ENCODE measurements at places on chromosomes 5 and 9. TPM values are rescaled to one million over a fixed set of nuclear protein-coding genes. Genes with fewer than 3 reads are reported as not detected.

EQTN gene
- total RNA-seq = 0.73 TPM

DNA sequence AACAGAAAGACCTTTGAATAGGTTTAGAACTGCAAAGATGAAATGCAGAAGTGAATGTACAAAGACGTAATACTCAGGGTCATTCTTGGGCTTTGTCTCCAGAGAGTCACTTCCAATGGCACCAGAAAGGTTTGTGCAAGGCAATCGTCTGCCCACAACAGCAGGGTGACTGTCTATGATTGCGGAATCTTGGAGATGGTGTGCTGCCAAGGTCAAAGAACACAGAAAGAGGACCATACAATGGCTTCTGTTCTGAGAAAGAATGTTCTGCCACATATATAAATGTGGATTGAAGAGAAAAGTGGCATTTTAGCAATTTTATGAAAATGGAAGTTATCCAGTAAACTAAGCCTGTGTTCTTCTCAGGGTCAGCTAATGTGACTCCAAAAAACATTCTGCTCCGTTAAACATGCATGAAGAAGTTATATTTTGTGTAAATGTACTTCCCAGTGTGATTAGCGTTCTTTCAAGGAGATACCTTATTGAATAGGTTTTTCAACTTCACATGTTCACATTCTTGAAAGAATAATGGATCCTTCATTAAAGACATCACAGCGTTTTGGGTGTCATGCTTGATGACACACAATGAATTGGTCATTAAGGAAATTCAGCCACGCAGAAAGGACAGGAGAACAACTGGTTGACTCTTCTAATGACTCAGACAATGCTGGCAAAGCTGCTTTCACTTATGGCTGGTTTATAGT lies 73.4 kb upstream of the CDH6 start:
- H3K4me1 ChIP-seq = no peaks in the 10 kb centered on the region
- no peak for DNase-seq
- no peaks in the 10 kb centered on the region for H3K27me3 ChIP-seq
- H3K36me3 ChIP-seq = no peaks in the 10 kb centered on the region

CDC26 gene
- total RNA-seq = 39.1 TPM

DNA sequence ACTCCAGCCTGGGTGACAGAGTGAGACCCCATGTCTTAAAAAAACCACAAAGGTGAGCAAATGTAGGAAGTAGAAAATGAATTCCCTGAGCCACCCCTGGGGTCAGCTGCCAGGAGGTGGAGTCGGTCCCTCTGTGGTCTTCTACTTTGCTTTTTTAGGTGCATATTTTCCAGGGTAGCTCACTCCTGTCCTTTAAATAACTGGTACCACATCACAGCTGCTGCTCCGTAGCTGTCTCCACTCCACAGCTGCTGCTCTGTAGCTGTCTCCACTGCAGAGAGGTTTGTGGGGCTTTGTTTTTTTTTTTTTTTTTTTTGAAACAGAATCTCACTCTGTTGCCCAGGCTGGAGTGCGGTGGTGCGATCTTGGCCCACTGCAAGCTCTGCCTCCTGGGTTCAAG lies 8.9 kb downstream of the WDR5 start:
- no peak for DNase-seq
- peaks cover 6% of the 10 kb centered on the region for H3K36me3 ChIP-seq
- H3K27me3 ChIP-seq = no peaks in the 10 kb centered on the region
- H3K27ac ChIP-seq = no peak overlapping the region
- no peaks in the 10 kb centered on the region for H3K4me1 ChIP-seq
- no peak overlapping the region for H3K4me3 ChIP-seq

PCDHB12 gene
- 5.0 TPM for total RNA-seq

GCNT4 gene
- total RNA-seq = 2.3 TPM

DNA sequence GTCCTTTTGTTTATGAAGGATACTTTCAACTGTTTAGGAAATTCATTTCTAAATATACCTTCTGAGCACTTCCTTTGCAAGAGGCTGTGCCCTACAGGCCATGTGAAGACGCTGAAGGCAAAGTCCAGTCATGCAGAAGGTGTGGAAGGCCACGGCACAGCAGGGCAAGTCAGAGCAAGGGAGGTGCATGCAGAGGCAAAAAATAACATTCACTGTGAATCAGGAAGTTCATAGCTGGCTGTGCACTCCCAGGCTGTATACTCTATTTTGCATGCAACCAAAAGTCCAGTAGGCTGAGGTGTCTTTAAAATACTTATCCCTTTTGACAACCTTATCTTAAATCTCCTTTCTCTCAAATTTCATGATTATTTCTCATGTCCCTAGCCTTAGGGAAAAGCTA lies 50.3 kb downstream of the GNAQ start:
- H3K27me3 ChIP-seq = no peaks in the 10 kb centered on the region
- no peaks in the 10 kb centered on the region for H3K4me1 ChIP-seq
- H3K36me3 ChIP-seq = no peaks in the 10 kb centered on the region
- no peak for DNase-seq
- no peak overlapping the region for H3K4me3 ChIP-seq

- H3K4me1 ChIP-seq = no peaks in the 10 kb centered on the region
- no peaks in the 10 kb centered on the region for H3K27me3 ChIP-seq
- H3K4me3 ChIP-seq = no peak overlapping the region
- no peaks in the 10 kb centered on the region for H3K36me3 ChIP-seq
- DNase-seq = no peak
Observed at GRCh38 chr9:517993-518392, 303.3 kb downstream of the DOCK8 start.

PCDHA11 gene
- total RNA-seq = 0.48 TPM

DNA sequence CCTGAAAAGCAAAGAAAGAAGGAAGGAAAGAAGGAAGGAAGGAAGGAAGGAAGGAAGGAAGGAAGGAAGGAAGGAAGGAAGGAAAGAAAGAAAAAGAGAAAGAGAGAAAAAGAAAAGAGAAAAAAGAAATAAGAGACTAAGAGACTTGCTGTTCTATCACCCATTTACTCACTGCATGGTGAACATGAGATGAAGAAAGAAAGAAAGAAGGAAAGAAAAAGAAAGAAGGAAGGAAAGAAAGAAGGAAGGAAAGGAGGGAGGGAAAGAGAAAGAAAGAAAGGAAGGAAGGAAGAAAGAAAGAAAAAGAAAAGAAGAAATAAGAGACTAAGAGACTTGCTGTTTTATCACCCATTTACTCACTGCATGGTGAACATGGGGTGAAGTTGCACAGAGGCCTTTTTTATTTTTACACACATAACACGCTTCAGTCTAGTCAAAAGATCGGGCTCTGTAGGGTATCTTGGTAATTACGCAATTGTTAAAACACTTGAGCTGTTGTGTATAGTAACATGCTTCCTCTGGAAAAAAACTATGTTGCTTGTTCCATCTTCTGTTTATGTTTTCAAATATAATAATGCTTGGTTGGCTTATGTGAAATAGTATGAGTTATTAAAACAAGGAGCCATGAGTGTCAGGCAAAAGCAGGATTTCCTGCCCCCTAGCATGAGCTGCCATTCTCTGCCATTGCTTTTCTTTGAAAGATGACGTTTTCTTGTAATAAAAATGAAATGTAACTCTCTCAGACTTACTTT lies 119.3 kb upstream of the ZNF608 start:
- H3K27me3 ChIP-seq = no peaks in the 10 kb centered on the region
- no peak overlapping the region for H3K4me3 ChIP-seq
- no peaks in the 10 kb centered on the region for H3K36me3 ChIP-seq
- no peak for DNase-seq
- H3K27ac ChIP-seq = peak overlapping the region; percentile 64

DNA sequence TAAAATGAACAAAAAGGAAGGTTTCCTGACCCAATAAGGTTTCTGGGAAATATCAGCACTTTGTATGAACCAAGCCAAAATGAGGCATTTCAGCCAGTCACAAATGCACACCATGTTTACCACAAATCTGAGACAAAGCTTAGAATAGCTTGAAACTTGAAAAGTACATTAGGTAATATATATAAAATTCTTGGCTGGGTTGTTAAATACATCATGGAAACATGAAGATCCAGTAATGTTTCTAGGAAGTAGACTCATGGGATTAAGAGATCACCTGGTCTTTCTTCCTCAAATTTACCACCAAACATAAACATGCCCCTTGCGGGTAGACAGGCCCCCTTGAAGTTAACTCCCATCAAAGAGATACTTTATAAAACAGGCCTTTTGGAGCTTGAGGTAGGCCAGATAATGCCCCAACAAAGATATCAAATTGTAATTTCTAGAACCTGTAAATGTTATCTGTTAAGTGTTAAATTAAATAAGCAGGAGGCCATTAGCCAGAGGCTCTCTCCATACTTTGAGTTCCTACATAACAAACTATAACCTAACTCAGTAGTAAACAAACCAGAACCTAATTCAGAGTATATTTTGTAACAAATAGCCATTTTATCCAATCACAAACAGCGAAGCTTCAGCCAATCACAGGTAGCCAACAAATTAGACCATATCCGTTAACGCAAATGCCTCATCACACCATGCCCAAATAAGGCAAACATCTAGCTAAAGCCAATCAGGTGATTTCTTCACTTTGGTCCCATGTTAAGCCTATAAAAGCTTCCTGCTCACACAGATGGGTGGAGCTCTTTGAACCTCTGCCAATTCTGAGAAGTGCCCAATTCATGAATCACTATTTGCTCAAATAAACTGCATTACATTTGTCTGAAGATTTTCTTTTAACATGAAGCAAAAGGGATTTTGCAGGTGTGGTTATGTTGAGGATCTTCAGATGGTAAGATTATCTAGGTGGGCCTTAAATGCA lies 127.9 kb upstream of the TARS1 start:
- no peaks in the 10 kb centered on the region for H3K36me3 ChIP-seq
- DNase-seq = no peak
- H3K4me3 ChIP-seq = no peak overlapping the region
- no peaks in the 10 kb centered on the region for H3K4me1 ChIP-seq
- H3K27ac ChIP-seq = no peak overlapping the region

- no peak for DNase-seq
- no peaks in the 10 kb centered on the region for H3K4me1 ChIP-seq
- no peak overlapping the region for H3K27ac ChIP-seq
- H3K27me3 ChIP-seq = no peaks in the 10 kb centered on the region
- H3K36me3 ChIP-seq = no peaks in the 10 kb centered on the region
Observed at GRCh38 chr9:85168412-85168811, 498.9 kb downstream of the NTRK2 start.

GRCh38 chr9:89522261-89522958 lies 24.5 kb upstream of the SEMA4D start:
- no peaks in the 10 kb centered on the region for H3K4me1 ChIP-seq
- DNase-seq = no peak
- no peak overlapping the region for H3K4me3 ChIP-seq
- H3K36me3 ChIP-seq = no peaks in the 10 kb centered on the region

ABO gene
- 3.9 TPM for total RNA-seq

- no peak for DNase-seq
- H3K27me3 ChIP-seq = no peaks in the 10 kb centered on the region
- peak overlapping the region; percentile 60 for H3K27ac ChIP-seq
- no peaks in the 10 kb centered on the region for H3K36me3 ChIP-seq
- peak overlapping the region; percentile 68 for H3K4me3 ChIP-seq
Observed at GRCh38 chr9:126327006-126327713, 531 bp downstream of the MVB12B start.

- no peak overlapping the region for H3K27ac ChIP-seq
- no peak overlapping the region for H3K4me3 ChIP-seq
- H3K36me3 ChIP-seq = no peaks in the 10 kb centered on the region
- no peaks in the 10 kb centered on the region for H3K4me1 ChIP-seq
- H3K27me3 ChIP-seq = no peaks in the 10 kb centered on the region
- DNase-seq = no peak
Observed at GRCh38 chr5:141771031-141771430, 89.0 kb upstream of the ARAP3 start.

EPB41L4B gene
- total RNA-seq = 11.5 TPM

ICE1 gene
- 47.7 TPM for total RNA-seq

CD180 gene
- 0.98 TPM for total RNA-seq

GRCh38 chr9:93949073-93949693 lies 6.0 kb downstream of the BARX1 start:
- H3K4me3 ChIP-seq = no peak overlapping the region
- no peak overlapping the region for H3K27ac ChIP-seq
- no peaks in the 10 kb centered on the region for H3K36me3 ChIP-seq
- peaks cover 100% of the 10 kb centered on the region for H3K27me3 ChIP-seq

- DNase-seq = peak; percentile 9
- no peak overlapping the region for H3K4me3 ChIP-seq
- no peaks in the 10 kb centered on the region for H3K36me3 ChIP-seq
- H3K27ac ChIP-seq = no peak overlapping the region
Observed at GRCh38 chr9:138022756-138023393, 145.3 kb downstream of the CACNA1B start.

DNA sequence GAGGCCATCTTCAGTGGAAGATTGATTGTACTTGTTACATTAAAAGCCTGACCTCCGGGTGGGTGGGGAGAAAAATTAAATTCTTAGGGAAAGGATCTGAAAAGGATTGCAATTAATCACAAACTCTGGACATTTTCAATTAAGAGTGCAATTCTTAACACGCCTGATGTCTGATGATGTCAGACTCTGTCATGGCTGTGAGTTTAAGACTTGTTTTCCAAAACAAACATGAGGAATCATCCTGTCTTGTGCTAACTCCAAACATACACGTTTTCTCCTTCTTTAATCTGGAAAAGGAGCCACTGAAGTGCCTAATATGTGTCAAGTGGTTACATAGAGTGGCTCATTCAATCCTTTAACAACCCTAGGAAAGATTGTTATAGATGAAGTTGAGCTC lies 60.4 kb upstream of the SMIM23 start:
- no peaks in the 10 kb centered on the region for H3K4me1 ChIP-seq
- DNase-seq = no peak
- no peaks in the 10 kb centered on the region for H3K36me3 ChIP-seq
- no peaks in the 10 kb centered on the region for H3K27me3 ChIP-seq
- H3K27ac ChIP-seq = no peak overlapping the region

DNA sequence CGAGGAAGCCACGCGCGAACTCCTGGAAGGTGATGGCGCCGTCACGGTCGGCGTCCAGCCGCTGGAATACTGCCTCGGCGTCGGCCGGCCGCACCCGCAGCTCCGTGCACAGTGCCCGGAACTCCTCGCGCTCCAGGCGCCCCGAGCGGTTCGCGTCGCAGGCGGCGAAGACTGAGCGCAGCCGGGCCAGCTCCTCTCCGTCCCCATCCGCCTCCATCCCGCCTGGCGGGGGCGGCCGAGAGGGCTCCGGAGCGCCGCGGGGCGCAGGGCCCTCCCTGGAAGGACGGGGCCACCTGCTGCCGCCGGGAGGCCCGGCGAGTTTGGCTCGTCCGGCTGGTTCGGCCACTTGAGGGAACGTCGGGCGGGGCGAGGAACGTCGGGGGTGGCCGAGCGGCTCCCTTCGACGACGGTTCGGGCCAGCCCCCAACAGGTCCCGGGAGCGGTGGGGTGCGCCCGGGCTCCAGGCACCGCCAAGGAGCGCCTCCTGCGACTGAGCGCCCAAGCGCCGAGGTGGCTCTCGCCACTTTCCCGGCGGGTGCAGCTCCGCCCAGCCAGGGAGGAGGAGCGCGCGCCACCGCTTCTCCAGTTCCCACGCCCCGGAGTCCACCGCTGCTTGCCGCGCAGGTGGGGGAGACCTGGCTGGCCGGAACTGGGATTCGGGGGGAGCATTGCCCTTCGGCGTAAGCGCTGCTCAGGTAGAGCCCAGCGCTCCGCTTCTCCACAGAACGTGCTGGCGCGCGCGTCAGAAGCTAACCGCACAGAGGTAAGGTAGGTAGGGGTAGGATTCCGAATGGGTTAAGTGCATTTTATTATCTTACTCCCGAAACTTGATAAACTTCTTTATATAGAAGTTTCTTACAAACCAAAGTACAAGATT lies at the start of gene RASEF:
TSS of gene RASEF (minus strand) at position 492 of the 877 bp plus-strand sequence. CDS start at position 217, 275 bp downstream.
- H3K27ac ChIP-seq = peak within 1 kb of the TSS; percentile 88
- peak within 1 kb of the TSS; percentile 60 for H3K4me3 ChIP-seq
- H3K27me3 ChIP-seq = no peaks in the 10 kb centered on the region
- H3K4me1 ChIP-seq = peaks cover 3% of the 10 kb centered on the region
- H3K36me3 ChIP-seq = no peaks in the 10 kb centered on the region

All from breast epithelium (tissue), 4 donors.